ENCODE measurements at places on chromosomes 6 and 20. TPM values are rescaled to one million over a fixed set of nuclear protein-coding genes. Genes with fewer than 3 reads are reported as not detected.

The GLP1R gene
- total RNA-seq, result not detected

DNA sequence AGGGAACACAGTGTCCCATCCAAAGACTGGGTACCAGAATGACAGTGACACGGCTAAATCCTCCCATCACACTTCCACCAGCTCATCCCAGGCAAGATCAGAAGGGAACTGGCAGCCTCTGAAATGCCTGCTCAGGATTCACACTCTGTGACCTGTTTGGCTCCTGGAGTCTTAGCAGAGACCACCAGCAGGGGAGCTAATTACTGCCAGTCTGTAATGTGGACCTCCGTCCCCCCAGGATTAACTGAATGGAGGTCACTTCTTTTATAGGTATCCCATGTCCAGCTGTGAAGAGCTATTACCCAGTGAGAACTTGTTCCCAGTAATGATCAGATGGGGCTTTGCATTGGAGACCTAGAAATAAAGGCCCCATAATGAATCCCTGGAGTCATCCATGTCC, 45.2 kb downstream of the DEFB114 start:
- H3K27ac ChIP-seq, result no peak overlapping the region
- no peaks in the 10 kb centered on the region for H3K36me3 ChIP-seq
- no peak for DNase-seq
- H3K27me3 ChIP-seq, result peaks cover 2% of the 10 kb centered on the region
- H3K4me3 ChIP-seq, result no peak overlapping the region

The MOXD1 gene
- 6.7 TPM for total RNA-seq

GRCh38 chr6:87393026-87393622, 14.6 kb upstream of the CFAP206 start:
- H3K27me3 ChIP-seq, result no peaks in the 10 kb centered on the region
- peak; percentile 79 for DNase-seq
- no peaks in the 10 kb centered on the region for H3K4me1 ChIP-seq
- no peak overlapping the region for H3K4me3 ChIP-seq
- no peak overlapping the region for H3K27ac ChIP-seq

GRCh38 chr20:58867211-58867610, 14.7 kb downstream of the GNAS start:
- H3K27me3 ChIP-seq, result peaks cover 4% of the 10 kb centered on the region
- peaks cover 9% of the 10 kb centered on the region for H3K4me1 ChIP-seq
- no peak overlapping the region for H3K4me3 ChIP-seq
- H3K27ac ChIP-seq, result no peak overlapping the region
- DNase-seq, result no peak

GRCh38 chr6:142679907-142680700, 264.9 kb downstream of the HIVEP2 start:
- H3K27ac ChIP-seq, result no peak overlapping the region
- no peak for DNase-seq
- no peaks in the 10 kb centered on the region for H3K36me3 ChIP-seq
- H3K4me1 ChIP-seq, result no peaks in the 10 kb centered on the region

DNA sequence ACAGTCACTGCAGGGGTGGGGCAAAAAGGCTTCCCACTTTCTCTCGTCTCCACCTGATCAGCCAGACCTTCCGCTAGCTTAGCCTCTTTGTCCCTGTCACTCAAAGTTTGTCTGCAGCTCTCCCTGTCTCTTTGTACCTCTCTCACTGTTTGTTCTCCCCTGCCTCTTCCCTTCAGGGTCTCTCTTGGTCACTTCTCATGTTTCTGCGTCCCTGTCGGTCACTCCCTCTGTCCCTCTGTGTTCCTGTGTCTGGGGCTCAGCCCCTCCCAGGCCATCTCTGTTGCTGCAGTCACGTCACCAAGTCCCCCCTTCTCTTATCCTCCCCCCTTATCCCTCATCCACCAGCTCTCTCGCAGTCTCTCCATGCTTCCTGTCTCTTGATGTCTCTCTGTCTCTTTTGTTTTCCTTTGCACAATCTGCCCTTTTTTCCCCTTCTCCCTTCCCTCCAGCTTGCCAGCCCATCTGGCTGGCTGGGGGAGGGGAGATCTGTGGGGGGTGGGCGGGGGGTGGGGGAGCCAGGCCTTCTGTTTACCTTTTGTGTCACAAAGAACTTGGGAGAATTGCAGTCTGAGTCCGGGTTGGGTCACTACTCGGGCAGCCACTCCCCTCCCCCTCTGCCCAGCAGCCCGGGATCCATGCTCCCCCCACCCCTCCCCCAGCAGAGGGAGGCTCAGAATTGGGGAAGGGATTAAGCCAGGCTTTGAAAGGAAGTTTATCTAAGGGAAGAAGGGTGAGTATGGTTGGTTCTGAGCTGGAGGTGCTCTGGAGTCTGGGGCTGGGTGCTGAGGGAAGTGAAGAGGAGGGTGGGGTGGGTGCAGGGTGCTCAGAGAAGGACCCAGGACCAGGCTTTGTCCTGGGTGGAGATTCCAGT, 32.3 kb downstream of the FOXP4 start:
- DNase-seq, result no peak
- peaks cover 26% of the 10 kb centered on the region for H3K36me3 ChIP-seq
- H3K4me1 ChIP-seq, result peaks cover 7% of the 10 kb centered on the region

GRCh38 chr6:7543789-7544424, 2.4 kb downstream of the DSP start:
- no peaks in the 10 kb centered on the region for H3K27me3 ChIP-seq
- H3K4me1 ChIP-seq, result peaks cover 25% of the 10 kb centered on the region
- no peak overlapping the region for H3K27ac ChIP-seq
- H3K4me3 ChIP-seq, result no peak overlapping the region
- peak; percentile 20 for DNase-seq

DNA sequence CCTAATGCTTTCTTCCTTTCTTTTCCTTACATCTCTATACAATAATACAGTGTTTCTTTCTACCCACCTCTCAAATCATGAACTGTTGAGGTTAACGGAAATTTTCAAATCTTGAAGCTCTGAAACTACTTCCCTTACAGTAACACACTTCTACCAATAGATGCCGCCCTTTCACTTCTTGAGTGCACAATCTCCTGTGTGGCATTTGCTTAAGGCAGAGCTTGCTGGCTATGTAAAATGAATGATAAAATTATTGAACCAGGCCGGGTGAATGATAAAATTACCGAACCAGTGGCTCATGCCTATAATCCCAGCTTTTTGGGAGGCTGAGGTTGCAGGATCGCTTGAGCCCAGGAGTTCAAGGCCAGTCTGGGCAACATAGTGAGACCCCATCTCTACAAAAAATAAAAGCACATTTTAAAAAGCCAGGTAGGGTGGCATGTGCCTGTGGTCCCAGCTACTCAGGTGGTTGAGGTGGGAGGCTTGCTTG, 56.8 kb downstream of the KCNS1 start:
- peaks cover 18% of the 10 kb centered on the region for H3K4me1 ChIP-seq
- H3K4me3 ChIP-seq, result no peak overlapping the region
- H3K36me3 ChIP-seq, result peaks cover 48% of the 10 kb centered on the region
- peak; percentile 80 for DNase-seq

- H3K27ac ChIP-seq, result no peak overlapping the region
- DNase-seq, result no peak
- H3K36me3 ChIP-seq, result no peaks in the 10 kb centered on the region
- no peak overlapping the region for H3K4me3 ChIP-seq
- H3K4me1 ChIP-seq, result no peaks in the 10 kb centered on the region
These were observed 5.2 kb upstream of the BPIFA2 start for GRCh38 chr20:33162753-33163152.

DNA sequence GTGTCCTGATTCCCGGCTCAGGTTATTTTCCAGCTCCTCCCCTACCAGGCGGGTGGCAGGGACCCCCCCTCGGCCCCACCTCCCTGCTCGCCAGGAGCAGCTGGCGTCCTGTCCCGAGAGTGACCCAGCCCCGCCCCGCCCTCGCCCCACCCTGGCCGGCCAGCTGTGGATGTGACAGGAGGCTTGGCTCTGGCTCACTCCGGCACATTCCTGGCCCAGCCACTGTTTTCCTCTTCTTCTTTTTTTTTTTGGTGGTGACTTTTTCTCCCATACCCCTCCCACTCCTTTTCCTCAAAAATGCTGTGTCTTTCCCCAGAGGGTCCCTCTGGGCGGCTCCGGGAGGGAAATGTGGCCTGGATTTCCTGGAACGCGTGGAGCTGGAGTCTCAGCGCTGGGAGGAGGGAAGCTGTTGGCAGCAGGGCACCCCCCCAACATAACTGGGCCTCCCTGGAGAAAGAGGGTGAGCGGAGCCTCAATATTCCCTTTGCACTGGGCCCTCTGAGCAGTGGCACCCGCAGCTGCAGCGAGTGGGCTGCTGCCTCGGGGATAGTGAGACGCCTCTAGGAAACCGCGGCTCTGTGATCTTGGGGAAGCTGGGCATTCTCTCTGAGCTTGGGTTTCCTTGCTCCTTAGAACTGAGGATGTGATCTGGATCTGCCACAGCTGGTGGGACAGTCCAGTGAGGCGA, 28.3 kb upstream of the CSNK2A1 start:
- H3K4me1 ChIP-seq, result no peaks in the 10 kb centered on the region
- H3K27ac ChIP-seq, result no peak overlapping the region
- H3K36me3 ChIP-seq, result no peaks in the 10 kb centered on the region
- DNase-seq, result no peak
- no peaks in the 10 kb centered on the region for H3K27me3 ChIP-seq
- H3K4me3 ChIP-seq, result no peak overlapping the region

GRCh38 chr6:110041126-110041525, 63.0 kb downstream of the GPR6 start:
- H3K4me3 ChIP-seq, result no peak overlapping the region
- H3K36me3 ChIP-seq, result no peaks in the 10 kb centered on the region
- H3K27me3 ChIP-seq, result no peaks in the 10 kb centered on the region
- no peak for DNase-seq
- H3K27ac ChIP-seq, result no peak overlapping the region

DNA sequence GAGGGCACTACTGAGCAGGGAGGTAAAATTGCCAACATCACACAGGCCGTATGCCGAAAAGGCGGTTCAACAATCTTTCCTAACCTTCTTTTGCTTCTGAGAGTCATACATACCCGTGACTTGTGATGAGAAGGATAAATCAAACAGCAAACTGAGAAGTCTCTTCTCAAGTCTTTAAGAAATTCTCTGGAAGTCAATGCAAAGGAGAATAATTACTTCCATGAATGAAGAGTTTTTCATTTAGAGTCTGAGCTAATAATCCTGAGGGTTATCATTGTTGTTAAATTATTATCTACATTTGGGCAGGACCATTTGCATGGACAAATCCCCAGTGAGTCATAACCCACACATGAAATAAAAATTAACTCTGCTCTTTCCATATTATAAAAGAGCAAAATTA, 22.4 kb upstream of the ILRUN start:
- H3K27me3 ChIP-seq, result no peaks in the 10 kb centered on the region
- no peaks in the 10 kb centered on the region for H3K4me1 ChIP-seq
- no peak overlapping the region for H3K27ac ChIP-seq
- no peaks in the 10 kb centered on the region for H3K36me3 ChIP-seq
- no peak for DNase-seq

The DPPA5 gene
- total RNA-seq, result not detected

- no peak overlapping the region for H3K27ac ChIP-seq
- no peaks in the 10 kb centered on the region for H3K4me1 ChIP-seq
- H3K36me3 ChIP-seq, result no peaks in the 10 kb centered on the region
- no peak overlapping the region for H3K4me3 ChIP-seq
These were observed 11.6 kb downstream of the SPACA1 start for GRCh38 chr6:88059191-88059590.

The NFS1 gene
- total RNA-seq, result 29.0 TPM

The CCDC167 gene
- total RNA-seq, result 11.1 TPM

DNA sequence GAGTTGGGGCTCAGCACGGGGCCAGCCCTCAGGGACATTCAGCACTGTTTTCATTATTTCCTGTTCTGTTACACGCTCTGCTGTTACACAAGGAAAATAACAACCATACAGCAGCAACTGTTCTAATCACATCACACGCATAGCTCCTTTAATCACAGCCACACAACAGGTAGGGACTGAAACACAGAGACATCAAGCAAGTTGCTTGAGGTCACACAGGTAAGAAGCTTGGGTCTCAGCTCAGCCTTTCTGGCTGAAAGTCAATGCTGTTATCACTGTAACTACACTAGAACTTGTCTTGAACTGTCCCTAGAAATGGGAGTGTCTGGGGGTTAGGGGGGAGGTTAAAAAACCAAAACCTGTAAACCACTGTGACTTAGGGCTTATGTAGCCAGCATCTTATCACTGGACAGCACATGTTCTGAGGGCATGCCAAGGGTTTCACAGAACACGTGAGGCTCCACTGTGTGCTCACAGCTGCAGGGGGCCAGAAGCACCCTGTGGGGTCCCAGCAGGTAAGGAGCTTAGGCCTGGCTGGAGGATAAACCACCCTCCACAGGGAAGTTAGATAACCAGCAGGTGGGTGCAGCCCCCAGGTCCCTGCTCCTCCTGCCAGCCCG, 146.0 kb downstream of the EYA2 start:
- no peaks in the 10 kb centered on the region for H3K36me3 ChIP-seq
- no peak overlapping the region for H3K4me3 ChIP-seq
- no peak overlapping the region for H3K27ac ChIP-seq
- H3K4me1 ChIP-seq, result no peaks in the 10 kb centered on the region
- H3K27me3 ChIP-seq, result no peaks in the 10 kb centered on the region

DNA sequence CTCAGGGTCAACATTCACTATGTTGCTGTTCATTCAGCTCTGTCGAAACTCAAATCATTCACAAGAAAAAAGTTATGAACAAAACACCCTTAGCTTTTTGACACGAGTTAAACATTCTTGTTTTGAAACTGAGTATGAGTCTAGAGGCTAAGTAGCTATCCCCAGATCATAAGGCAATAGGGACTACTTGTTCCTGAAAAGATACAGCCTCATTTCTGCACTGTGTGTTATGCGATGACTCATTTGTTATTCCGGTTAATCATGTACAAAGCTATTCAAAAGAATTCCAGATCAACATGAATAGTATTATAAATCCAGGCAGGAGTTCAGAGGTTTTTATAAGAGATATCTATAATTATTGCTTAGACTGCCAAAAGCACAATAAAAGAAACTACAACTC, 908.0 kb downstream of the QKI start:
- H3K36me3 ChIP-seq, result no peaks in the 10 kb centered on the region
- H3K27ac ChIP-seq, result no peak overlapping the region
- no peaks in the 10 kb centered on the region for H3K4me1 ChIP-seq
- no peak overlapping the region for H3K4me3 ChIP-seq

DNA sequence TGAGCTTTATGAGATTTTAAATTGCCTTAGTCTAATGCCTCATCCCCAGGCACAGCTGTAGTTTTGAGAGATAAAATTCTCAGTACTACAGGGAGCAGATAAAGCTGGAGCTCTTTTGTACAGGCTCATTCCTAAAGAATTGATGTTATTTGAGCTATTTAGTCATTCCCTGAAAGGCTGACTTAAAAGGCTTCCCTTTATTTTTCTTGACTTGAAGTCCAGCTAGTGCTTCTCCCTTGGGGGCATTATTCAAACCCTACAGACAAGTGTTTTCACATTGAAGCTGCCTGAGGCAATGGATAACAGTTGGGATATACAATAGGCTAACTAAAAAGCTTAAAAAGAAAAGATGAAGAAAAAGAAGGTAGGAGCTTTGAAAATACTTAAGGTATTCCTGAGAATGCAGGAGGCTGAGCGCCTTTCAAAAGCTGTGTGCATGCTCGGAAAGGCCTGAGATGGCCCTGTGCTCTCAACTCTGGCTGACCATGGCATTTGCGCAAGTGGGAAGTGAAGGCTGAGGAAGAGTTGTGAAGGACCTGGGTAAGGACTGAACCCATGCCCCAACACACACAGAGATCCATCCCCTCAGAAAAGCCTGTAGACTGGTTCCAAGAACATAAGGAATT, 315.1 kb downstream of the SMOC2 start:
- H3K4me3 ChIP-seq, result no peak overlapping the region
- no peaks in the 10 kb centered on the region for H3K36me3 ChIP-seq
- no peak for DNase-seq
- H3K27ac ChIP-seq, result no peak overlapping the region
- no peaks in the 10 kb centered on the region for H3K4me1 ChIP-seq
